Fibroblast of pulmonary artery (primary cell): ENCODE measurements at places on chromosomes 5 and 9.
A peak's percentile ranks its signal among the peaks of the same experiment; 100 is the strongest.

GRCh38 chr5:67319935-67320725 lies 123.5 kb upstream of the CD180 start:
- no peak for DNase-seq

DNA sequence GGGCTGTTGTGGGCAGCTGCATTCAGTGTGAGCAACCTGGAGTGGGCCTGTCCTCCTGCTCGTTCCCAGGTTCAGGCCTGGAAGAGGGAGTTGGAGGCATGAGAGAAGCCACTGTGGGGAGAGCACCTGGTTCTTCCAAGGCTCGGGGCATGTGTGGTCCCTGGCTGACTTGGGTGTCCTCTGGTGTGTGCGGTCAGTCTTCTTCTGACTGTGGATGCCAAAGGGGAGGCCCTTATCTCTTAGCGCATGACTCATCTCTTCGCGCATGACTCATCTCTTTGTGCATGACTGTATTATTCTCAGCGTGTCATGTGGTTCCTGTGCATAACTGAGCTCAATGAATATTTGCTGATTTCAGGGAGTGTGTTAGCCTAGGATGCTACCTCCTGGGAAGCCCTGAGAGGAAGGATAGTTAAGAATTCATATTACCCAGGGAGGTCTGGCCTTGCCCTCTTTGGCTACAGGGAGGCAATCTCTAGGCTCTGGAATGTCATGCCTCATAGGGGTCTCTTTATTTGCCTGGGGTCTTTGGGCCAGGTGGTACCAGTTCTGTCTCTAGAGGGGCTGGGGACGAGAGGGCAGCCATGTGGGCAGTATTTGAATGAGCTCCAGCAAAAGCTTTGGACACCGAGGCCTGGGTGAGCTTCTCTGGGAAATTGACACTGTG lies 188.7 kb downstream of the HSPA4 start:
- DNase-seq = peak; percentile 97

DNA sequence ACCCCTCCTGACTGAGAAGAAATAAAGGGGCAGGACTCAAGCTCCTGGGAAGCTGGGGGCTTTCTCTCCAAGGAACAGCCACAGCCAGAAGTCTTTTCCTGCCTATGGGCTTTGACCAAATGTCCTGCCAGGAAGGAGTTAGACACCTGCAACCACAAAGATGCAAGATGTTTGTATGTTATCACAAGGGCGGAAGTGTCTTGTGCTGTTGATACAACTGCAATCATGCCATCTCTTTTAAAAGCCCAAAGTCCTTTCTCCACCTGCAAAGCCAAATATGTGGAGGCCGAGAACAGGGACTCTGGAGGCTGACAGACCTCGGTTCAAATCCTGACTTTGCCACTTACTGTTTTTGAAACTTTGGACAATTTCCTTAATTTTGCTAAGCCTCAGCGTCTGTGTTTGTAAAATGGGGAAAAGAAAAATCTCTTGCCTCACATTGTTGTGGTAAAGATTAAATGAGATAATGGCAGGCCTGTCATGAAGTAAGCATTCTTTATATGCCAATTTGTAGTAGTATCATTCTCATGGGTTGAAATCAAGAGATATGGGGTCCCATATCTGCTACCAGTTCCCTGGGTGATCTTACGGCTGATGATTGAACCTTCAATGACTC lies 17.0 kb downstream of the HRH2 start:
- no peak for DNase-seq

- DNase-seq = no peak
Observed at GRCh38 chr9:31753756-31754155, 630.7 kb upstream of the ACO1 start.

DNA sequence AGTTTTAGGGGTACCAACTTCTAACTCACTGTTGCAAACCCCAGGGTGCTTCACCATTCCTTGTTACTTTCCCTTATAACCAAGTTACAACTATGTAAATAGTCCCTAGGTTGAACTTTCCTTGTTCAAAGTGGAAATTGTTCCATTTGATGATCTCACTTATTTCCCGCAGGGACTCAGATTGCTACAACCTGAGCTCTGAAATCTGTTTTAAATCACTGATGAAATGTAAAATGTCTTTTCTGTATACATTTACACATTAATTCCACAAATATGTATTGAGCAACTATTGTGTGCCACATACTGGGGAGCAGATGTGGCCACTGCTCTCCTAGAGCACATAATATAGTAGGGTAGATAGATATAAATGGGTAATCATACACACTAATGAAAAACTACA lies 69.1 kb upstream of the TARS1 start:
- peak; percentile 36 for DNase-seq

DNA sequence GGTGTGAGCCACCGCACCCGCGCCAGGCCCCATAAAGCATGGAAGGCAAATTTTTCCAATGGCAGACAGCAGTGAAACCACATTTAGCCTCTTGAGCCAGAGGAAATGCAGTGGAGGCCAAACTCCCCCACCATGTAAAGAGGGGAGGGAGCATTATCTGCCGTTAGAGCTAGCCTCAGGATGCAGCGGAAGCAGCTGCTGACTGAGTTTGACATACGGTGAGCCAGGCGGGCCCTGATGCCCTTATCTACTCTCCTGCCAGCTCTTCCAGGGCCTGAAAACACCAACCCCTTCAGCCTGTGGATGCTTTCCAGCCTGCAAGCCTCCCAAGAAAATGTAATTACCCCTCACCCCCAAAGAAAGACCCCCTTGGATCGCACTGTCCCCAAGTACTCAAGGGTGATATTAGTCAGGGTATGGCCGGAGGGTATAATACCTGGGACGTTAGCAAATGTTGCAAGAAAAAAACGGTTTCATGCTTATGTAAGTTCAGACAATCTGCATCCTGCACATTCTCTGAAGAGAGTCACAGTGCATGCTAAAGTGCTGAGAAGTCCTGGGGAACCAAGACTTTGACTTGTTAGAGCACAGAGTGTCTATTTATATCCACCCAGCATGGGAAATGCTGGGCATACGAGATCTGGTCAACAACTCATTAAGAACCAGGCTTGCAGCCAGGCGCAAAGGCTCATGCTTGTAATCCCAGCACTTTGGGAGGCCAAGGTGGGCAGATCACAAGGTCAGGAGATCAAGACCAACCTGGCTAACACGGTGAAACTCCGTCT lies 11.3 kb upstream of the GGTA1 start:
- no peak for DNase-seq

- no peak for DNase-seq
Observed at GRCh38 chr5:14414007-14414406, 167.6 kb upstream of the OTULINL start.
